ENCODE measurements at places on chromosomes 16 and 17. TPM values are rescaled to one million over a fixed set of nuclear protein-coding genes. Genes with fewer than 3 reads are reported as not detected.

SLFN11 gene
- 149 TPM for total RNA-seq

GRCh38 chr17:12402963-12403622 lies 262.6 kb upstream of the MYOCD start:
- no peak for DNase-seq

GRCh38 chr16:57807252-57807967 lies 5.1 kb upstream of the KIFC3 start:
- no peak for DNase-seq

GRCh38 chr17:309361-309888 lies 43.2 kb downstream of the RPH3AL start:
- DNase-seq: no peak

GRCh38 chr16:6704306-6704930 lies 628.2 kb upstream of the RBFOX1 start:
- DNase-seq: no peak

DNA sequence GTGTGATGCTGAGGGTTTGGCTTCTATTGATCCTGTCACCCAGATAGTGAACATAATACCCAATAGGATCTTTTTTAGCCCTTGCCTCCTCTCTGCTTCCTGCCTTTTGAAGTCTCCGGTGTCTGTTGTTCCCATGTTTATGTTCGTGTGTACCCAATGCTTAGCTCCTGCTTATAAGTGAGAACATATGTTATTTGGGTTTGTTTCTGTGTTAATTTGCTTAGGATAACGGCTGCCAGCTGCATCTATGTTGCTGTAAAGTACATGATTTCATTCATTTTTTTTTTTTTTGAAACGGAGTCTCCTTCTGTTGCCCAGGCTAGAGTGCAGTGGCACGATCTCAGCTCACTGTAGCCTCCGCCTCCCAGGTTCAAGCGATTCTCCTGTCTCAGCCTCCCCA lies 23.0 kb downstream of the DUS2 start:
- DNase-seq: no peak

DNA sequence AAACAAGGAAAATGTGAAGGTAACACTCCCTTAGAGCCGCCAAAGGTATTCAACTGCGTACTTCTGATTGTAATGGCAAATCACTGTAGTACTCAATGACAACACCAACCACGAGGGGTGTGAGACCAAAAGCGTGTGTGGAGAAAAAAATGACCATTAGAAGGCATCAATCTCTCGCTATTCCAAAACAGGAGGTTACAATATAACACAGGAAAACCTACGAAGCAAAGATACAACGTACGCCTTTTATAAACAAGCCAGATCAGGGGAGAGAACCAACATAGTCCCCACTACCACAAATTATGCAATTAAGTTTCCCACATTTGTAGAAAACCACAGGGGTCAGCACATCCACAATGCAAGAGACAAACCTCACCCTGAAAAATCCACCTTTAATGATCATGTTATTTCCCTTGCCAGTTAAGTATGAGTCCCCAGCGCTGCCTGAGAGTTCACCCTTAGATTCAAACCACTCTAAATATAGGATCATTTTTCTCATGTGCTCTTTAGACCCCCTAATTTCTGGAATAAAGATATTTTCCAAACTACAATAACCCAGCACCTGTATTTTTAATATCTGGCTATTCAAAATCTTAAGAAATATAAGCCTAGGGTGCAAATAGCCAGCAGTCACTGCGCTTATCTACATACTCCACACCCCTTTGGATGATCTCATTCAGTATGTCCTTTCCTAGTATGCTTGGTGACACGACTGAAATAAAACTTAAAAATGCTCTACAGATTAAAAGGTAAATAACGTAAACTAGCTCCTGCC lies 12.4 kb downstream of the TEX14 start:
- DNase-seq: no peak

GRCh38 chr17:72119077-72119872 lies 1.5 kb upstream of the SOX9 start:
- DNase-seq: no peak

- DNase-seq: no peak
Measured at GRCh38 chr17:73510981-73511718, 133.1 kb downstream of the SDK2 start.

Data from natural killer cell treated with Interleukin-12 subunit alpha and Interleukin-12 subunit beta and Interleukin-15 and Interleukin-18, amount 100 ng/mL, for 72 hours (primary cell).